ENCODE measurements at places on chromosomes 4 and X. TPM values are rescaled to one million over a fixed set of nuclear protein-coding genes. Genes with fewer than 3 reads are reported as not detected.

CLNK gene
- total RNA-seq: not detected

GRCh38 chrX:18692541-18692940 is 14.9 kb upstream of the PPEF1 start:
- no peak for DNase-seq

PLXNB3 gene
- not detected for total RNA-seq

CENPI gene
- 34.8 TPM for total RNA-seq

- DNase-seq: no peak
Observed at GRCh38 chr4:71201817-71202576, 136.8 kb upstream of the SLC4A4 start.

- DNase-seq: peak; percentile 39
Observed at GRCh38 chr4:183099537-183100297, 660 bp downstream of the WWC2 start.

RASSF6 gene
- total RNA-seq: not detected

- no peak for DNase-seq
Observed at GRCh38 chr4:38581426-38582106, 82.4 kb upstream of the KLF3 start.

MAB21L2 gene
- total RNA-seq: not detected

All from A673 (cell line).